ENCODE measurements at places on chromosomes 1 and 21. TPM values are rescaled to one million over a fixed set of nuclear protein-coding genes. Genes with fewer than 3 reads are reported as not detected.

DNA sequence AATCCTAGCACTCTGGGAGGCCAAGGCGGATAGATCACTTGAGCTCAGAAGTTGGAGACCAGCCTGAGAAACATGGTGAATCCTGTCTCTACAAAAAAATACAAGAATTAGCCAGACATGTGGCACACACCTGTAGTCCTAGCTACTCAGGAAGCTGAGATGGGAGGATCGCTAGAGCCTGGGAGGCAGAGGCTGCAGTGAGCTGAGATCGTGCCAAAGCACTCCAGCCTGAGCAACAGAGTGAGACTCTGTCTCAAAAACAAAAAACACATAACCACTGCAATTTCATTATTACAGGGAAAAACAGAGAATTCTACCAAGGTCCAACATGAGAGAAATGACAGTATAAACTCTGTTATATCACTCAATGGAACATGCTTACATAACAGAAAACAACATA is 4.4 kb upstream of the TOMM20 start:
- DNase-seq, result no peak

GRCh38 chr1:182601416-182601786 is 2.8 kb downstream of the RGS16 start:
- peak; percentile 58 for DNase-seq

DNA sequence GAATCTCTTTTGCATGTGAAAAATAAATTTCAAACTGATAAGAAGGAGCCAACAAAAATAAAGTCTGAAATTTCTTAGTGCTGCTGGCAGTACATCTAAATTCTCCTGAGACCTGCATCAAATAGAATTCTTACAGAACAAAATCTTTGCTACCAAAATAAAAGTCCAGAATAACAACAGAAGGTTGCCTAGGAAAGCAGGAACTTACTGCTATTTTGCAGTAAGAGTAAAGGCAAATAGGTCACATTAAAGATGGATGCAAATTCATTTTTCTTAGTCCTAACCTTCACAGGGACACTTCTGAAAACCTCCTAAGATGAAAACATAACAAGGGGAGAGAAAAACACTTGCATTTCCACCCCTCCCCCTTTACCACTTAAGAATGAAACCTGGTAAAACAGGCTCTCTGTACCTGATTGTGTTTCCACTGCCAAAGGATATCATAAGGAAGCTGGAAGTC is 59.0 kb downstream of the RUSC1 start:
- peak; percentile 3 for DNase-seq

DNA sequence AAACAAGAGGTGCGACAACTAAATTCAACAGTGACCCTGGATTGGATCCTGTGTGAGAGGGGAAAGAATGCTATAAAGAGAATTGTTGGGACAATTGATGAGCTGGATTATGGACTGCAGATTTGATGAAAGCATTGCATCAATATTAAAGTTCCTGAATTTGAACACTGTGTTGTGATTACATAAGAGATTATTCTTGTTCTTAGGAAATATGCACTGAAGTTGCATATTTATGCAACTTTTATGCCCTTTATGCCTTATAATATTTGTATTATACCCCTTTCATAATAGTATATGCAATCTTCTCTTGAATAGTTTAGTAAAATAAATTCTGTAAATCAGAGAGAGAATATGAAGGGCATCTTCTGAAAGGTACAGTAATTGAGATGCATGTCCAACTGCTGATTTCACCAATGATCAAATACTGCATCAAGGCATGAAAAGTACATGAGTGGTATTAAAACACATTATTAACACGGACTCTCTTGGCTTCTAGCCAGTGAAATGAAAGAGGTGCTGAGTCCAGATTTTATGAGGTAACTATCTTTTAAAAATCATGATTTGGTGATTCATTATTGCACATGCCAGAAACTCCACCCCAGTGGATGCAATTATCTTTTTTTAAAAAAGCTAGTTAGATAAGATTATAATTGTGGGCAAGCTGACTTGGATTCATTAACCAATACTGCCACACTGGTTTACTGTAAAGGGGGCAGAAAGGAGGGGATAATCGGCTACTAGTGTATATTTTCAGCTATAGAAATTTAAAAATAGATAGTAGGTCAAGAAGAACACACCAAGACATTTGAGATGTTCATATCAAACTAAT is 19.9 kb upstream of the LPAR3 start:
- no peak for DNase-seq

DNA sequence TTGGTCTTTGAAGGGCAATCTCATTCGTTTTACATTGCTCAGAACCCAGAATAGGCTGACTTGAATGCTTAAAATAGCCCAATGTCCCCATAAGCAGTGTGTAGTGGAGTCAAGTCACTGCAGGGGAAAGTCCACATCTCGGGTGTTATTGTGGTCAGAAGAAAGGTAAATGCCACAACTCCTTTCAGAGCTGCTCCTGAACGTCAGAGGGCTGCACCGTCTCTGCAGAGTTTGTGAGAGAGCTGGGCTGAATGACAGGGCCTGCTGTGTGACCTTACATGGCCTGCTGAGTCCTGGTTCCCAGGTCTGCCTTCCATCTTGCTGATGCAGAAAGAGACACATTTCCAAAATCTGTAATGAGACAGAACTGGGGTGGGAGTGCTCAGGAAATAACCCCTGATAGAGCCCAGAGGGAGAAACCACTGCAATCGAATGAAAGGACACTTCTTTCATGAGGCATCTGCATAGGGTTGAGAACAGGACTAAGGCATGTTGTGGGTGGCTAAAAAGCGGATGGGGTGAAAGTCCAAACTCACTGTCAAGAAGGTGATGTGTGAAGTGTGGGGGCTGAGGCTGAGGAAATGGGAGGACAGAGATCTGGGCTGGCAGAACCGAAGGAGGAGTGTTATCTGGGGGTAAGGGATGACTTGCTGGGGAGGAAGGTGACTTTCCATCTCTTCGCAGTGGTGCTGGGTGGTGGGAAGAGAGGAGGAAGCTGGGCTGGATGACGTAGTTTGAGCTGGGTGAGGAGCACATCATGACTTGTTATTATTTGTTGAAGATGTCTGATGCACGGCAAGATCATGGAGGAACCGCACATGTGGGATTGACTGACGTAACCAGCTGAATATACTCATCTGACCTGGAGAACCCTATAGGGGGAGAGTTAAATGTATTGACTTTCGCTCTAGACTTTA is 33.7 kb downstream of the XCL2 start:
- peak; percentile 77 for DNase-seq

GRCh38 chr1:145961425-145962156 is 2.8 kb downstream of the ANKRD34A start:
- no peak for DNase-seq

GRCh38 chr21:33080776-33081175 is 10.8 kb downstream of the OLIG1 start:
- DNase-seq, result no peak

DNA sequence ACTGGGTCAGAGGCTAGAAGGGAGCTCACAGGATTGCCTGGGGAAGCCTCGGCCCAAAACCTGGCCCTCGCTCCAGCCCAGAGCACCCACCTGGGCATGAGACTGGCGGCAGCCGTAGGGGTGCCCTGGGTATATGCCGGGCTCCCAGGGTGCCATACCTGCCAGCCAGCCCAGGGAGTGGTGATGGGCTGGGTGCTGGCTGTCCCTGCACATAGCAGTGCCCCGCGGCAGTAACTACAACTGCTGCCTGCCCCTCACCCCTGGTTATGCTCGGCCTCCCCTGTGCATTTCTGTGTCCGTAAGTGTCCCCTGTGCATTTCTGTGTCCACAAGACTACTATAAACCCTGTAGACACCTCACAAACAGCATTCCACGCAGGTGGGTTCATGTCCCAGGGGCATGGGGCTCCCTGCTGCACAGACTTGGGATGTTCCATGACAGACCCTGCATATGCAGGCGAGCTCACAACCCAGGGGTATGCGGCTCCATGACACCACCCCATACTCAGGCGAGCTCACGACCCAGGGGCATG is 5.8 kb upstream of the SPATC1L start:
- no peak for DNase-seq

- peak; percentile 87 for DNase-seq
These were observed 13.8 kb upstream of the BOLA1 start for GRCh38 chr1:149885339-149886120.

DNA sequence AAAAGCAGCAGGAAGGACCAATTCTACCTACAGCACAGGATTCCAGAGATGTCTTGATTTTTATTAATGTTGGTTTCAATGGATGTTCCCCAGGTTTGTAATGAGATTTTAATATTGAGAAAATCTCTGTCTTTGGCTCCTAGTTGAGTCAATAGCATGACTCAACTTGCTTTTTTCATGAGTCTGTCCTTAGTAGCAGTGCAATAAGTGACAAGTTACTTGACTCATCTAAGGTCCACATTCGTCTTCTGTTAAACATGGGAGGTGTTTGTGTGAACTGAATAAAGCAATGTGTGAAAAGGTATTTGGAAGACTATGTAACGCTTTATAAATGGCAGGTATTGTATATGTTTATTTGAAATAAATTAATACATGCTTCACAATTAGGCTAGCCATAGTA is 645.0 kb upstream of the PTBP2 start:
- DNase-seq, result no peak

DNA sequence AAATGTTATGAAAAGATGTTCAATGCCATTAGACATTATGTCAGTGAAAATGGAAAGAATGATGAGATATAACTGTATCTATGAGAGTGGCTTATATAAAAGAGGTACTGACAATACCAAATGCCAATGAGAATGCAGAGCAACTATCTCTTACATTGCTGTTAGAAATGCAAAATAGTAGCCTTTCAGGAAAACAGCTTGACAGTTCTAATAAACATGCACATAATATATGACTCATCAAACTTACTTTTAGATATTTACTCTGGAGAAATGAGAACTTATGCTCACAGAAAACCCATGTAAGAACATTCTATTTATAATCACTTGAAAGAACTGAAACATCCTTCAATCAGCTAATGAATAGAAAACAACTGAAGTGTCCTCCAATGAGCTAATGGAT is 996.7 kb upstream of the ADGRL4 start:
- no peak for DNase-seq

Gene ADORA1
- total RNA-seq, result 60.9 TPM

Gene RIPK4
- not detected for total RNA-seq

Gene COL8A2
- 0.45 TPM for total RNA-seq

Gene SLFNL1
- 0.18 TPM for total RNA-seq

Gene REG4
- 0.08 TPM for total RNA-seq

Gene OR2T11
- not detected for total RNA-seq

Gene HTR6
- not detected for total RNA-seq

Gene AUNIP
- total RNA-seq, result 28.9 TPM

Measured in SJCRH30 (cell line).